ENCODE measurements at places on chromosomes 6 and 20.

- DNase-seq: no peak
These were observed 37.2 kb downstream of the EBF4 start for GRCh38 chr20:2729791-2730190.

- no peak for DNase-seq
These were observed 306.9 kb upstream of the SGK1 start for GRCh38 chr6:134624781-134625180.

DNA sequence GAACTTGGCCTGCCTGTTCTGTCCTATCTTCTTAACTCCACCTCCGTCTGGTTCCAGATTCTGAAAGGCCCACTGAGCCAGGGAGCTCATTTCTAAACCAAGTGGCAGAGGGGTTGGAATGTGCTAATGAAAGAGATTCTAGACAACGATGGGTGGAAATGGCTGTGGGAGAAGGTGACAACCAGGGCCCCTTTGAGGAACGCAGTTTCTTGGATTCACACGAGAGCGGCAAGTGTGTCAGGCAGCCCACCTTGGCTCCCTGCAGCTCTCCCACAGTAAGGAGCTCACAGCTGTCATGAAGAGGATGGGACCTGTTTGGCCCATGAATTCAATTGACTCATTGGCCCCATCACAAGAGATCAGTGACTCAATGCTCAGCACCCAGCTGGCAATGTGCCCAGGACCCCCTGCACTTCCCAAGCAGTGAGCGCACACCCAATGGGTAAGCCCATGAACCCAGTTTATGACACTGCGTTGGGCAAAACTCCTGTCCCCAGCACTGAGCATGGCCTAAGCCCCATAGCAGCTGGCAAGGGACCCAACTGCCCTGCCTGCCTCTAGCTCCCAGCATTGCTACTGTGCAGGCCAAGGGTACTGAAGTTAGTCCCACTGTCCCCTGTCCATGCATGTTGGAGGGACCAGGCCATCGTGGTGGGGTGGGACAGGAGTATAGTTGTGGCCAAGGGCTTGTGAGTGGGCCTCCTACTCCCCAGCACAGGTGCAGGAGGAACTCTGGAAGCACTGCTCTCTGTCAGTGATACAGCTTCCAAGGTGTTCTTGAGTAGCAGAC lies 16.4 kb downstream of the MRPS18A start:
- DNase-seq: no peak

DNA sequence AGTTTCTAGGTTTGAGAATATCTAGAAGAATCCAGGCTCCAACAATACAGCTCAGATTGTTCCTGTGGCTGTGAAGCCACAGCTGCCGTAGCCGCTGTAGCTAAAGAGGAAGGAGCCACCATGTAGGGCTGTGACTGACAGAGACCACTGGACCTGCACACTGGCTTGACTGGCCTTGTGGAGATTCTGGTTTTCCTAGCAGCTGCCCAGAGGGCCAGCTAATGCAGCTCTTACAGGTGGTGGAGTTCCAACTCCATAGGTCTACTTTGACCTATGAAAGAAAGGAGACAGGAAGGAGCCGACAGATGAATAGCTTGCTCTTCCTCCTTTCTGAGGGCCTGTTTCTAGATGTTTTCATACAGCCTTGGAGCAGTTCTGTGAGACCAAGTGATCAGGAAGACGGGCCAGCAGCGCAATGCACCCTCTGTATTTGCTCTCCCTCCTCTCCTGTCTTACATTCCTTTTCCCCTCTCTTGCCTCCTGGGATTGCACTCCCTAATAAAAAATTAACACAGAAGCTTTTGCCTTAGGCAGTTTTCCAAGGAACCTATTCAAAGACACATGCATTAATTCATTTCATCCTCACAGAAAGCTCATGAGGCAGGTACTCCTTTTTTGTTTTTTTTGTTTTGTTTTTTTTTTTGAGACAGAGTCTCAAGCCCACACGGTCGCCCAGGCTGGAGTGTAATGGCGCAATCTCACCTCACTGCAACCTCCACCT lies 51.8 kb upstream of the MYB start:
- peak; percentile 59 for DNase-seq

DNA sequence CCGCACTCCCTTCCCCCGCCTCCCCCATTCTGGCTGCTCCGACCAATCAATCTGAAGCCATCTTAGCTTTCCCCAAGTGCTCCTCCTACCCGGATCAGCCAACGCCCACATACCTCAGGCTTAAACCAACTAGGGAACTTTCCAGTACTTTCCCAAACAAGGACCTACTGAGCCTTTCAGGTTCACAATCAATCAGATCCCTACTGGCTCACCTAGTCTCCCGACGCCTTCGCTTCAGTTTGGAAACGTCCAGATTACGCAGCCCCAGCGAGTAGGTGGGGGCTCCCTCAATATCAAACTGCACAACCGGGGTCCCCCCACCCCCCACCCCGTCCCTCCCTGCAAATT lies 432 bp downstream of the HSPA1L start:
- peak; percentile 91 for DNase-seq
